Activated CD4-positive, CD25-positive, alpha-beta regulatory T cell treated with anti-CD3 and anti-CD28 coated beads, Interleukin-2, amount 50 U/mL, for 72 hours (primary cell): ENCODE measurements at places on chromosomes 3 and 15.

- no peak for DNase-seq
Observed at GRCh38 chr15:89125088-89125826, 37.0 kb downstream of the ABHD2 start.

- no peak for DNase-seq
Observed at GRCh38 chr3:133377396-133377795, 22.5 kb upstream of the BFSP2 start.

DNA sequence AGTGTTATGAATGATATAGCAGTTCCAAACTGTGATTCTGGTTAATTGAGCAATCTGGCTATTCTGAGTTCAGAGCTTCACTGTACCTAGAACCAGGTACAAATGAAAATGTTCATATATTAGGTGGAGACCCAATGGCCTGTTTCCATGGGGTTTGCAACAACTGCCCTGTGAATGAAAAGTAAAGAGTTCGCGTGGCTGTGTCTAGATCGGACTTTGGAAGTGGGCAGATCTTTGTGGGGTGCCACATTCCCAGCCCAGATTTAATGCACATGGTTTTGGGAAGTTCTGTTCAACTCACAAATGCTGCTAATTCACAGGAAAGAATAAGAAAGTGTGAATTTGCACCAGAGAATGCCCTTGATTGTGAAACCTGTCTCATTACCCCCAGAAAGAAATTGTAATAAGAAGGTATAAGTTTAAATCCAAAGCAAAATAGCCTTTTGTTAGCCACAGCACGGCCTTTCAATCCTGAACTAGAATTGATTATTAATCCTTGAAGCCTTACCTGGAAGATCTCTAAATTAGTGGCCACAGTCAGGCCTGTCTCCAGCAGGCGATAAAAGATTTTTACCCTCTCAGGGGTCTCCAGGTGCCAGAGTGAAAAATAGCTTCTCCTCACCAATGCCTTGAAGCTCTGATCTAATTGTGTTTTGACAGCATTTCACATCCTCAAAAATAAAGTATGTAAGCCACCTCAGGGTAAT, 22.6 kb downstream of the WHAMM start:
- no peak for DNase-seq

DNA sequence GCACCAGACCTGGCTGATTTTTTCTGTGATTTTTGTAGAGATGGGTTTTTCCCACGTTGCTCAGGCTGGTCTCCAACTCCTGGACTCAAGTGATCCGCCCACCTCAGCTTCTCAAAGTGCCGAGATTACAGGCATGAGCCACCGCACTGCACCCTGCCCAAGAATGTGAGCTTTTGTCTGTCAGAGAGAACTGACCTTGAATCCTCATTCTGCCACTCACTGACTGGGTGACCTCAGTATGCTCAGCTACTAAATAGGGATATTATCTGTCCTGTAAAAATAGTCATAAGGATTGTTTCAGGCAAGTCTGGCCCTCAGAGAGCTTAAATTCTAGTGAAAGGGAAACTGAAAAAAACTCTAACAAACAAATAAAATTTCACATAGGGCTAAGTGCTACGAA, 2.1 kb upstream of the RFT1 start:
- no peak for DNase-seq

DNA sequence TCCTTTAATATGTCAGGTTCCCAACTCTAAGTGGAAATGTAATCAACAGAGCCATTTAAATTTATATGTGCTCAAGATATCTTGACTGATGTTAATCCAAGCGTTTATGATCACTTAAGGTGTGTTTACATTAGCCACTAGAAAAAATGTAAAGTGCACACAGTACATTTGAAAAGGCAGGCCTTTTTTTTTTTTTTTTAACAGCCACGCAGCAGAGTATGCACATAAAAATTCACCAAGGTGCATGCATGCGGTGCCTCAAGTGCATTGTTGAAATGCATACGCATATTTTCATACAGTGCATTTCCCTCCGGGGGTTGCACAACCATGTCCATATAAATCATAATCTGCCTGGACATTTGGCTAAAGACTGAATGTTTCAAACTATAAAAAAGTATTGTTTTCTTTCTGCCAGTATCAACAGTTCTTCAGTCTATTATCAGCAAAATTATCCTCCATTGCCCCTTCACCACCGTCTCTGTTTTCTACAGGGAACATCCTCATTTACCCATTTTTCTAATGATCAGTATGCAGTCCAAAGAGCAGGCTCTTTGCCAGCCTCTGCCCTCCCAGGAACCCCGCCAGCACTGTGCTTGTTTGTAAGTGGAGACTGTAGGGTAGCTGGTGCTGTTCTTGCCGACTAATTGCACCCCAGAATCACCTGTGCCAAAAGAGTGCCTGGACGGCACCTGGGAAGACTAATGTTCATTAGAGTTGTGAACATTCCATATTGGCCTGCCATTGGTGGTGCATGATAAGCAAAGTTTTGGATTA, 611.2 kb upstream of the CFAP20DC start:
- DNase-seq, result no peak
